Tracheal epithelial cell (primary cell): ENCODE measurements at places on chromosomes 3 and 15. TPM values are rescaled to one million over a fixed set of nuclear protein-coding genes. Genes with fewer than 3 reads are reported as not detected.

Gene CDCP1
- 52.0 and 107 TPM in 2 replicates for total RNA-seq

Gene PRSS50
- not detected in 2 replicates for total RNA-seq

Gene MYH15
- total RNA-seq, result under 0.01 and 0.21 TPM in 2 replicates

Gene C3orf22
- total RNA-seq, result not detected in 2 replicates

Gene THAP10
- total RNA-seq, result 0.64 and 0.72 TPM in 2 replicates

Gene TEX55
- not detected in 2 replicates for total RNA-seq

Gene BLM
- 0.85 and 1.2 TPM in 2 replicates for total RNA-seq

Gene IQCF5
- total RNA-seq, result not detected in 2 replicates

Gene SHC4
- total RNA-seq, result 1.5 and 1.9 TPM in 2 replicates

Gene HTR3E
- not detected in 2 replicates for total RNA-seq

Gene SYNPR
- not detected in 2 replicates for total RNA-seq

Gene UROC1
- not detected in 2 replicates for total RNA-seq

Gene NDN
- 6.5 and 13.6 TPM in 2 replicates for total RNA-seq

Gene TRAT1
- total RNA-seq, result not detected in 2 replicates

Gene NLGN1
- 0.21 and 2.4 TPM in 2 replicates for total RNA-seq

Gene GABRG3
- not detected in 2 replicates for total RNA-seq

Gene CCR9
- total RNA-seq, result not detected in 2 replicates

Gene GOLGA6L2
- total RNA-seq, result not detected in 2 replicates

Gene U2SURP
- total RNA-seq, result 45.8 and 52.0 TPM in 2 replicates
